CD4-positive, alpha-beta T cell treated with Interleukin-1 beta for 1 hour (primary cell): ENCODE measurements at places on chromosomes 3 and 15.

DNA sequence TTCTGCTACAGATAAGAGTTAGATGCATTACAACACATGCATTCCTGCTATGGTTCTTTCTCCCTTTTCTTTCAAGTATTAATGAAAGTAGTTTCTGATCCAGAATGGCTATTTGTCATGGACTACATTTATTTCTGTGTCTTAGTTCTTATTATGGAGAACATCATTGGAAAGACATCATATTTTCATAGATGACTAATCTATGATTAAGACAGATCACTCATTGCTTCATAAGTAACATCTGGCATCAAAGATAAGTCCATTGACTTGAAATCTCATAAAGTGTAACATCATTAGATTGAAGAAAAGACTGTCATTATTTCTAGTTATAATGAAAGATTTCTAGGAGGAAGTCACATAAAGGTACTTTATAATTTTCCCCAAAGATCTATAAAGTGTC lies 366.7 kb downstream of the NSUN3 start:
- DNase-seq: no peak

DNA sequence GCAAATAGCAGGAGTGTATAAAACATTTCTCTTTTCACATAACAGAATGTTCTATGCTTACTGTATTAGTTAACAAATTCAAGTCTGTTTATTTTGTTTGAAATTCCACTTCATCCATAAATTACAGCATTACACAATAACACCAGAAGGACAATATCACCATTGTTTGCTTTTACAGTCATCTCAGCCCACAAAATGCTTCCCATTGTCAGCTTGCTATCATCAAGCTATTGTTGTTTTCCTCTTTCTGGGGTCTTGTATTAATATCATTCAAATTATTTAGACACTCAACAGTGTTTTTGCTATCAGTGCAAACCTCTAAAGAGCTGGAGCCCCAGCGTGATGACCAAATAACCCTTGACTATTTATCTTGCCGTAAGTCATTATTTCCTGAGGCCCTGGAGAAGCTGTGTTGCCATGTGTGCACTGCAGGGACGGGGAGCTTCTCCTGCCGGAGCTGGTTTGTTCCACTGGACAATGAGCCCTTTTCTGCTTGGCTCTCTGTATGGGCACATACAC lies 1.1 kb downstream of the SAMMSON start:
- no peak for DNase-seq

- no peak for DNase-seq
These were observed 127.2 kb upstream of the IL12A start for GRCh38 chr3:159861369-159861987.

GRCh38 chr3:167497903-167498302 lies 24.1 kb upstream of the SERPINI2 start:
- DNase-seq: no peak

GRCh38 chr15:74168711-74169126 lies 4.8 kb upstream of the ISLR start:
- no peak for DNase-seq

DNA sequence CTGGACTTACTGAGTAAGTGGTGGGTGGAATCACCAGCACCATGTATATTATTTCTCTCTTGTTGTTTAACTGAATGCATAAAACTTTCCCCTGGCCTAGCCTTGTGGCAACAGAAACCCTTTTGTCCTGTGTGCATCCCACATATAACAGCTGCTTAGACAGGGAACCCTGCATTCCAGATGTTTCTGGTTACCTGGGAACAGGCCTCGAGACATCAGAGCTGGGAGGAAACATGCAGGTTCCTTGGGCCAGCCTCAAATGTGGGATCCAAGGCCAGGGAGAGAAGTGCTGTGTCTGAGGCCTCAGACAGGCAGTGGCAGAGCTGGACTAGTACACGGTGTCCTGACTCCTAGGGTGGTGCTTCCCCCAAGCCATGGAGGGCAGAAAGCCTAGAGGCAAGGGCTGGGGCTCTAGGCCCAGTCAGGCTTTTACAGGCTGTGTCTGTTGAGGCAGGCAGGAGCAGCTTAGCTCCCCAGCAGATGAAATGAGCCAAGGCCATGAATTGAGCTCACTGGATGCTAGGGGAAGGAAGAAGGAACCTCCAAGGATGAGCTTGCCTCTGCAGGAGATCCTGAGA lies 57.7 kb downstream of the ITGA11 start:
- DNase-seq: no peak
